Progenitor cell of endocrine pancreas (in vitro differentiated cells): ENCODE measurements at places on chromosomes 12 and 14. TPM values are rescaled to one million over a fixed set of nuclear protein-coding genes. Genes with fewer than 3 reads are reported as not detected.
A peak's percentile ranks its signal among the peaks of the same experiment; 100 is the strongest.

The RAB15 gene
- 27.6 and 28.6 TPM in 2 replicates for total RNA-seq

GRCh38 chr14:68704736-68705720 lies 87.8 kb downstream of the ZFP36L1 start:
- no peak for DNase-seq
- no peaks in the 10 kb centered on the region for H3K36me3 ChIP-seq
- H3K4me3 ChIP-seq = no peak overlapping the region
- peak overlapping the region; percentile 68 for H3K27ac ChIP-seq
- H3K4me1 ChIP-seq = peaks cover 5% of the 10 kb centered on the region
- H3K27me3 ChIP-seq = peaks cover 4% of the 10 kb centered on the region

- DNase-seq = no peak
- peaks cover 5% of the 10 kb centered on the region for H3K4me1 ChIP-seq
- peaks cover 12% of the 10 kb centered on the region for H3K27me3 ChIP-seq
- no peaks in the 10 kb centered on the region for H3K36me3 ChIP-seq
- H3K4me3 ChIP-seq = no peak overlapping the region
Measured at GRCh38 chr14:33774723-33775470, 176.0 kb downstream of the EGLN3 start.

The EXOC3L4 gene
- total RNA-seq = 28.4 and 30.8 TPM in 2 replicates

The AKAP3 gene
- total RNA-seq = 3.3 and 3.5 TPM in 2 replicates

DNA sequence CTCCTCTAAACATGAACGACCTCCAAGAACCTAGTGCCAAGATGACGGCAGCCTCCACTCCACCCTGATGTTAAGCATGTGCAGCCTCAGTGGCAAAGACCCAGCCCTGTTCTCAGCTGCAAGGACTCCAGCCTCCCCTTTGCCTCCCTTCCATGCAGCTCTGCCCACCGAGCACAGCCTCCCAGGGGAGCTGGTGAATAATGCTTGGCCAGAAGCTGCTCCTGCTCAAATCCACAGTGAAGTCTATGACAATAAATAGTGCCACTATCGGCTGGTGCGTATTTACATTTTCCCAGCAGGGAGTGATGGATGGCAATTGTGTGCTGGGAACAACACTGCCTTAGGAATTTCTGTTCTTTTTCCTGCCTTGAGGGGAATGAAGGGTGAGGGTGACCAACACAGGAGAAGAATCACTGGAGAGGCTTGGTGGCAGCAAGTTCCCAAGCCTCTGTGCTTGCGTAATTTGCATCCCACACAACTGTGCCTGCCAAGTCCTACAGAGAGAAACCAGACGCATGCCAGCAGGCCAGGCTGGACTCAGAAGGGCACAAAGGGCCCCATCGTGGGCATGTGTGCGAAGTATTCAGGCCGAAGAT lies 29.9 kb upstream of the TC2N start:
- H3K4me1 ChIP-seq = peaks cover 24% of the 10 kb centered on the region
- no peak for DNase-seq
- no peaks in the 10 kb centered on the region for H3K36me3 ChIP-seq

- H3K4me1 ChIP-seq = no peaks in the 10 kb centered on the region
- H3K27me3 ChIP-seq = no peaks in the 10 kb centered on the region
Measured at GRCh38 chr14:81478446-81478845, 55.2 kb downstream of the SEL1L start.

The PAX9 gene
- total RNA-seq = 0.77 and 1.3 TPM in 2 replicates

GRCh38 chr12:113232089-113232839 lies 11.0 kb downstream of the TPCN1 start:
- H3K27ac ChIP-seq = no peak overlapping the region
- H3K36me3 ChIP-seq = peaks cover 11% of the 10 kb centered on the region
- H3K27me3 ChIP-seq = no peaks in the 10 kb centered on the region
- no peak overlapping the region for H3K4me3 ChIP-seq
- H3K4me1 ChIP-seq = peaks cover 19% of the 10 kb centered on the region

The RNU6-8 gene
- total RNA-seq = not detected in 2 replicates

The LRRK2 gene
- total RNA-seq = 0.49 and 0.72 TPM in 2 replicates

DNA sequence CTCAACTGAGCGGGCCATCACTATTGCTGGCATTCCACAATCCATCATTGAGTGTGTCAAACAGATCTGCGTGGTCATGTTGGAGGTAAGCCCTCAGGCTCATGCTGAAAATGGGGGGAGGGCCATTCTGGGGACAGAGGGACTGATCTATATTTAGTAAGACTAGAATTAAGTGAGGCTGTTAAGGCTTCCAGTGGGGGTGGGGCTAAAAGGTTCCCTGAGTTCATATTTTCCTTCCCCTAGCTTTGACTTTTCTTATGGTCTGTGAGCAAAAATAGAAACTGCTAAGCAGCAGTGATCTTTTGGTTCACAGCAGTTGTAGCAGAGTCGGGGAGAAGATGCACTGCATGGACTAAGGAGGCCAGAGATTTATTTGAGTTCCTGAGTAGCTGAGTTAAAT lies 9.2 kb downstream of the PCBP2 start:
- H3K27me3 ChIP-seq = no peaks in the 10 kb centered on the region
- H3K4me3 ChIP-seq = no peak overlapping the region
- no peak for DNase-seq
- peaks cover 43% of the 10 kb centered on the region for H3K36me3 ChIP-seq
- peaks cover 9% of the 10 kb centered on the region for H3K4me1 ChIP-seq

The TNS2 gene
- 6.6 and 7.3 TPM in 2 replicates for total RNA-seq

DNA sequence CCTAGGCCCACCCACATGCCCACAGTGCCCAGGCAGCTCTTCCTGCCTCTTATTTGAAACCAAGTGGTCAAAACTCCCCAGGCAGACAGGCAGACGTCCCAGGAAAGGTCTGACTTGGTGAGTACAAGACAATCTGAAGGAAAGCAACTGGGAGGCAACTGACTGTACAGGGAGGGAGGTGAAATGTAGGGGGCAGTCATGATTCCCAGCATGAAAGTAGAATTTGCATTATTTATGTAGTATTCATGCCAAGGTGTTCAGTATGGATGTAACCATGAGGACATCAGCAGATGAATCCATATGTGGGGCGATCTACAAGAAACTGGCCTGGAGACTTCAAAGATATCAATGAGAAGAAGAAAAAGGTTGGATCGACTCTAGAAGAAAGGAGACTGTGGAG lies 46.1 kb downstream of the SLC24A4 start:
- no peak overlapping the region for H3K4me3 ChIP-seq
- H3K27me3 ChIP-seq = peaks cover 41% of the 10 kb centered on the region
- DNase-seq = no peak
- H3K36me3 ChIP-seq = no peaks in the 10 kb centered on the region

GRCh38 chr12:89977405-89978085 lies 268.9 kb upstream of the ATP2B1 start:
- no peak overlapping the region for H3K27ac ChIP-seq
- H3K4me3 ChIP-seq = no peak overlapping the region
- no peaks in the 10 kb centered on the region for H3K36me3 ChIP-seq
- peaks cover 2% of the 10 kb centered on the region for H3K4me1 ChIP-seq
- no peak for DNase-seq

The GPD1 gene
- total RNA-seq = 2.0 and 2.1 TPM in 2 replicates

The KCNH3 gene
- 29.2 and 31.9 TPM in 2 replicates for total RNA-seq

DNA sequence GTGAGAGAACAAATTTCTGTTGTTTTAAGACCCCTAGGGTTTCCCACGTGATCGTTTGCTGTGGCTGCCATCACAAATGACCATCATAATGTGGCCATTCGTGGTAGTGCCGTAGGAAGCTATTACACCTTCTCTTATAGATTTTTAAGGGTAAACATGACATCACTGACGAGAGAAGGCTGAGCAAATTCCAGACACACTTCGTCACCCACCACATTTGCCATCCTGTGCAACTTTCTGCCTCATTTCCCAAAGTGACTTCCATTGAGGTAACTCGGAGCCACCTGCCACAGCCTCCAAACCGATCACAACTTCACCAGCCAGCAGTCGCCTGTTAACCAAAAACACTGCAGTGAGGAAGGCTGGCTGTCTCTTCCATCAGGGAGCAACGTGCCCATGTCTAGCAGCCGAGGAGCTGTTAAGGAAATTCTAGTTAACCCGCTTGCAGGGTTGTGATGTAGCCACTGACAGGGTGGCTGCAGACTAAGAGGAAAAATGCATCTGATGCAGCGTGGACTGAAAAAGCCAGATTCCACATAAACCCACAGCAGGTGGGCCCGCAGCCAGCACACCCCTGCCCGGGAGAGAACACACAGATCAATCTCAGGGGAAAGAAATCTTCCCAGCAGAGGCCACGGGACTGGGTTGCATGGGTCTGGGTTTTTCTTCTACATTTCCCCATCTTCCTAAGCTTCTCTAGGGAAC lies 44.6 kb downstream of the CCDC85C start:
- H3K27me3 ChIP-seq = no peaks in the 10 kb centered on the region
- H3K36me3 ChIP-seq = peaks cover 4% of the 10 kb centered on the region
- peaks cover 45% of the 10 kb centered on the region for H3K4me1 ChIP-seq
- H3K27ac ChIP-seq = peak overlapping the region; percentile 92

The CIROP gene
- not detected in 2 replicates for total RNA-seq

GRCh38 chr14:53151523-53152183 lies 1.5 kb downstream of the DDHD1 start:
- peaks cover 14% of the 10 kb centered on the region for H3K4me1 ChIP-seq
- H3K36me3 ChIP-seq = peaks cover 2% of the 10 kb centered on the region
- H3K27ac ChIP-seq = peak overlapping the region; percentile 35
- no peaks in the 10 kb centered on the region for H3K27me3 ChIP-seq
- no peak for DNase-seq

DNA sequence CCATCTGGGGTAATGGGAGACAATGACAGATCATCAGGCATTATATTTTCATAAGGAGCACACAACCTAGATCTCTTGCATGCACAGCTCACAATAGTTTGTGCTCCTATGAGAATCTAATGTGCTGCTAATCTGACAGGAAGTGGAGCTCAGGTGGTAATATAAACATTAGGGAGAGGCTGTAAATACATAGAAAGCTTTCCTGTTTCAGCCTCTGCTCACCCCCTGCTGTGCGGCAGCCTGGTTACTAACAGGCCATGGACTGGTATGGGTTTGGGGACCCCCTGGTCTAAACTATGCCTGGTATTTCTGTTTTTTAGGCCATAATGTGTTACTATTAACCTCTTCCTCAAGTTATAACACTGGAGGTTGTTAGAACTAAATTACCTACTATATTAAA lies 1373.7 kb downstream of the LRFN5 start:
- no peaks in the 10 kb centered on the region for H3K36me3 ChIP-seq
- no peaks in the 10 kb centered on the region for H3K4me1 ChIP-seq
- no peak overlapping the region for H3K4me3 ChIP-seq
- no peak overlapping the region for H3K27ac ChIP-seq
- no peak for DNase-seq

The PPM1H gene
- 24.9 and 25.4 TPM in 2 replicates for total RNA-seq

The GNB3 gene
- total RNA-seq = 5.6 and 7.0 TPM in 2 replicates

The RTL1 gene
- 159 and 161 TPM in 2 replicates for total RNA-seq

DNA sequence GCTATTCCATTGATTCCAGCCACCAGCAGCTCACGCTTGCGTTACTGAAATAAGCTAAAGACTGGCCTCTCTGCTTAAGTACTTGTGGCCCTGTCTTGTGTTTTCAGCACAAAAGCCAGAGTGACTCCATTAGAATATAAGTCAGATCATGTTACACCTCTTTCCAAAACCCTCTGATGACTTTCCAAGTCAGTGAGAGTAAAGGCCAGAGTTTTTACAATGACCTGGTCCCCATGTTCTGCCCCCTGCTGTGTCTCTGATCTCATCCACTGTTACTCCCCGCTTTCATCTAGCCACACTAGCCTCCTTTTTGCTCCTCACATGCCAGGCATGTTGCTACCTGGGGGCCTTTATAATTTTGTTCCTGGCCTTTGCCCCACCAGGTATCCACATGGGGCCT lies 6.9 kb upstream of the CKAP4 start:
- H3K4me1 ChIP-seq = no peaks in the 10 kb centered on the region
- no peaks in the 10 kb centered on the region for H3K36me3 ChIP-seq
- peaks cover 2% of the 10 kb centered on the region for H3K27me3 ChIP-seq

- no peaks in the 10 kb centered on the region for H3K27me3 ChIP-seq
- peaks cover 24% of the 10 kb centered on the region for H3K4me1 ChIP-seq
- H3K36me3 ChIP-seq = peaks cover 2% of the 10 kb centered on the region
- H3K4me3 ChIP-seq = no peak overlapping the region
- no peak overlapping the region for H3K27ac ChIP-seq
Measured at GRCh38 chr14:68775614-68776126, 17.2 kb downstream of the ZFP36L1 start.

The AHNAK2 gene
- total RNA-seq = 1.1 and 1.2 TPM in 2 replicates

DNA sequence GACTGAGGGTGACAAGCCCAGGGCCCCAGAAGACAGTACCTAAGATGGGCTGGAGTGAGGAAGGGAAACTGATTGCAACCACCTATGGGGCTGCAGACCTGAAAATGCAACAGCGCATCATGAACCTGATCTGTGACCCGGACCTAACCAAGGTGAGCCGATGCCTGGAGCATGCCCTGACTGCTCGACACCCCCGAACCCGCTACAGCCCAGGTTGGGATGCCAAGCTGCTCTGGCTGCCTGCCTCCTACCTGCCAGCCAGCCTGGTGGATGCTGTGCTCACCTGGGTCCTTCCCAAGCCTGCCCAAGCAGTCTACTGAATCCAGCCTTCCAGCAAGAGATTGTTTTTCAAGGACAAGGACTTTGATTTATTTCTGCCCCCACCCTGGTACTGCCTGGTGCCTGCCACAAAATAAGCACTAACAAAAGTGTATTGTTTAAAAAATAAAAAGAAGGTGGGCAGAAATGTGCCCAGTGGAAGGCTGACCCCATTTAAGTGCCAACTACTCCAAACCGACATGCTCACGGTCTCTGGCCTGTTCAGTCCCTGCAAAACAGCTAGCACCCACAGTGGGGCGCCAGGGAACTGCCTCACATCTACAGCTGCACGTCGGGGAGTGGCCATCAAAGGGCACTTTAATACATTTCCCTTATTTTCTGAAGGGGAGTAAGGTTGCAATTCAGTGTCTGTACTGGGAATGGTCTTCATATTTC lies 4.2 kb downstream of the RDH5 start:
- peaks cover 6% of the 10 kb centered on the region for H3K36me3 ChIP-seq
- H3K4me3 ChIP-seq = no peak overlapping the region
- peaks cover 12% of the 10 kb centered on the region for H3K4me1 ChIP-seq
- no peaks in the 10 kb centered on the region for H3K27me3 ChIP-seq
- no peak for DNase-seq

GRCh38 chr14:86420131-86420530 lies 890.2 kb downstream of the FLRT2 start:
- no peak overlapping the region for H3K27ac ChIP-seq
- no peaks in the 10 kb centered on the region for H3K4me1 ChIP-seq
- no peak overlapping the region for H3K4me3 ChIP-seq
- H3K36me3 ChIP-seq = no peaks in the 10 kb centered on the region
- DNase-seq = no peak
